ENCODE measurements at places on chromosomes 16 and 17.

DNA sequence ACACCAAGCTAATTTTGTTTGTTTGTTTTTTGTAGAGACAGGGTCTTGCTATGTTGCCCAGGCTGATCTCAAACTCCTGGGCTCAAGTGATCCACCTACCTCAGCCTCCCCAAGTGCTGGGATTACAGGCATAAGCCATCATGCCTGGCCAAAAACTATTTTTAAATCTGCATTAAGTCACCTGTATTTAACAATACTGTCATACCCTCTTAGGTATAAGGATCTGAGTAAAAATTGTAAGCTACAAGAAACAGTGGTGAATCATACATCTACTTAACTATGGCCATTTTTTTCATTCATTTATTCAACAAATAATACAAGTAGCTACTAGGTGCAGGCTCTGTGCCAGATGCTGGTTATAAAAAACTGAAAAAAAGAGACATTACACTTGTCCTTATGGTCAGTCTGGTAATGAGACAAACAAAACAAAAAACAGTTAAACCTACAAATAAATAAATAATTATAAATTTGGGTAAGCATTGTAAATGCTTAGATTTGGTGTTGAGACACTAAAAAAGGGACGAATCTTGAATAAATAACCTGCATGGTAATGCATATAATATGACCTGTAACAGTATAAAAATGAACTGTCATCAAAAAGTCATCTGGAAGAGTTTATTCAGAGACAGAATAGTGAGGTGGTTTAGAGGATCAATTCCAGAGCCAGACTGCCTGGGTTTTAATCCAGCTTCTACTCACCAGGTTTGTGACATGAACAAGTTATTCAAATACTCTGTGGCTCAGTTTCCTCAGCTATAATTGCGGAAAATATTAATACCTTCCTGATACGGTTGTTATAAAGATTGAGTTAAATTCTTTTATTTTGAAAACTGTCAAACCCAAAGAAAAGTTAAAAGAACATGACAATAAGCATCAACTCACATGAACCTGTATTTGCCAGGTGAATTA is 26.8 kb downstream of the BRIP1 start:
- no peak for DNase-seq

GRCh38 chr17:75756451-75757085 is 8.4 kb downstream of the GALK1 start:
- DNase-seq: no peak

GRCh38 chr17:606508-607250 is 108.0 kb downstream of the VPS53 start:
- DNase-seq: no peak

DNA sequence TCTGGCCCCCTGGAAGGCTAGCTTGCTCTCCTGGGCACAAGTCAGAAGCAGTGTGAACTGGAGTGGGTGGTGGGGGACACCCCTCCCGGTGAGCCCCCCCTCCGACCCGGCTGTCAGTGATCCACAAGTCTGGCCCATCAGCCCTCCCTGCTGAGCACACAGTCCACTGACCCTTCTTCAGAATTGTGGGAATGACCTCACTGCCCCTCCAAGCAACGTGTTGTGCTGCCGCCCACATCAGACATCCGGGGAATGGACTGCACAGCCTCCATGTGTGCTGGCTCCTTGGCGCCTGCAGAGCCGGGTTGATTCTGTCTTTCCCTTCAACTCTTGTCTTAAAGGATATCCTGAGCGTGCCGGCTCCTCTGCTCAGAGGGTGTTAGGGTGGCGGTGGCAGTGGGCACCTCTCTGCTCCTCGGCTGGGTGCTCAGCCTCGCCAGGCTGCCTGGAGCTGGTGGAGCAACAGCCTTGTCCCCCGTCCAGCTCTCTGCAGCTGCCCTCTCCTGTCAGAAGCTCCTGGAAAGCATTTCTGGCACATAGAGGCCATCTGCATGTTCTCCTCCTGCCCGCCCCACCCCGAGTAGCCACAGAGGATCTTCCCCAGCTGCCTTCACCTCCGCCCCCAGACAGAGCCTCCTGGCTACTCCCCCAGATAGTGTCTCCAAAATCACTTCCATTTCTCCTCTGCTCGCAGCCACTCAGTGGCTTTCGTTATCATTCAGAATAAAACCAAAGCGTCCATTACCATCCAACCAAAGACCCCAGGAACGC is 19.8 kb downstream of the NPTX1 start:
- no peak for DNase-seq
